PC-9 (cell line): ENCODE measurements at places on chromosomes 2 and 18.

GRCh38 chr2:35997488-35997887, 358.1 kb upstream of the CRIM1 start:
- no peak for DNase-seq

DNA sequence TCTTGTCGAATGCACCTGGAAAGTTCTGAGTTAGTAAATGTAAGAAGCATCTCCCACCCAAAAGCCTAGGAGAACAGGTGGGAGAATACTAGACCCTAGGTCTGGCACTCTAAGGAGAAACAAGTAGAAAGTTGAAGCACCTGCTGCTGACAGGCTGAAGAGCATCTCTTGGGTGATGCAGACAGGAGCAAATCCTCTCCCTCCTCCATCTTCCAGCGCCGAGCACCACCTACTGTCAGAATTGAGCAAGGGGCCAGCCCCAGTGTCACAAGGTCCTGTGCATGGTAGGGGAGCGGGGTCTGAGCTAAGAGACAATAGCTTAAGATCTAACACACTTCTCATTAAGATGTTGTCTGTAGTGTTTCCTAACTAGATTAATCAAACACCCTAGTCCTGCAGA, 52.9 kb downstream of the HK2 start:
- DNase-seq = no peak

DNA sequence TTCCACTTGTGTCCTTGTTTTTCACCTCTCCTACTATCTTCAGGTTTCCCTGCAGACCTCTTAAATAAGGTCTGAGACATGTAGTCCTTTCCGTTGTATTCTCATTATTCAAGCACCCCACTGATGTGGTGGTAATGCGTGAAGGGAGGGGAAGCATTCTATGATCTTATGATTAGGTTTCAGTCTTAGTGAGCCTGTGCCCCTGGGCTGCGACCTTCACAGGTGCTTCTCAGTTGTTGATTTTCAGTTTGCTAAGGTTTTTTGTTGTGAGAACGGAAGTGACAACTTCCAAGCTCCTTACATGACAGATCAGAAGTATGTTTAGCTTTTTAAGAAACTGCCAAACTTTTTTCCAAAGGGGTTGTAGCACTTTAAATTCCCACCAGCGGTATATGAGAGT, 41.3 kb downstream of the VPS54 start:
- no peak for DNase-seq

GRCh38 chr2:144515696-144516410, 4.1 kb downstream of the ZEB2 start:
- DNase-seq = no peak

DNA sequence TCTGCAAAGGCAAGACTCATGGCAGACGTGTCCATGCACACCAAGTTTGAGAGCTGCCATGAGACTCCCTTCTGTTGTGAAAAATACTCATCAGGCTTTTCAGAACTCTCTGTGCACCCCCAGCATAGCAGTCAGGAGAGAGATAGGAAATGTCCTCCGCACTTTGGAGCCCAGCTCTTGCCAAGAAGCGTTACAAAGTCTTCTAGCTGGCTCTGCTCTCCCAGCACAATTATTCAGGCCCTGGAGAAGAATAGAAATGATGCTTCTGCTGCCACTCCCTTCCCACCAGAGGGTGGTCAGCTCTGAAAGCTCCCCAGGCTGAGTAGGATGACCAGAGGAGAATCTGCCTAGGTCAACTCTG, 594.4 kb upstream of the ID2 start:
- no peak for DNase-seq

GRCh38 chr2:98912221-98912851, 23.7 kb downstream of the CRACDL start:
- peak; percentile 59 for DNase-seq

GRCh38 chr2:17830053-17831034, 14.1 kb downstream of the MSGN1 start:
- DNase-seq = peak; percentile 56

DNA sequence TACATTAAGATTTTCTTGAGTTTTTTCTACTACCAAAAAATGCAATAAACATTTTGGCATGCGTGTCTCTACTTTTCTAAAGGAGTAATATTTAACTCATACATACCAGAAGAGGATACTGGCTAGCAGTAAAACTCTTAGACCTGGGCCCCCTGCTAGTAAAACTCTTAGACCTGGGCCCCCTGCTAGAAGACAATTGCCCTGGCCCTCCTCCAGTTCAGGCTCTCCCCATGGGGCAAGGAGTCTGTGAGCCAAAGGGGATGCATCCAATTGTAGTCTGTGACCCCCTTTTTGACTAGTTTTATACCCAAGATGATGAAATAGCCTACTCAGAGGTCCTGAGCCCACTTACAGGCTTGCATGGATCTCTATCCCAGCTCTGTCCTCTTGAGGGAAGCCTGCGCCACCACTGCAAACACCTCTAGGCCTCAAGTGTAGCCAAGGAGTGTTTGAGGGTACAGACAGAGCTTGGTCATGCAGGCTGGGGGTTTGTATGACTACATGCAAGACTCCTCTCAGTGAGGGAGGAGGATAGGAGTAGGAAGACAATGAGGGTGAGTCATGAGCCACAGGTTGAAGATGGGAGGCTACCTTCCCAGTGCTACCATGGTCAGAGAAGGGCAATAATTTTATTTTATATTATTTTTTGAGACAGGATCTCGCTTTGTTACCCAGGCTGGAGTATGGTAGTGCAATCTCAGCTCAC, 45.2 kb upstream of the PGAP1 start:
- no peak for DNase-seq

GRCh38 chr2:73716543-73717250, 20.4 kb downstream of the TPRKB start:
- DNase-seq = no peak

DNA sequence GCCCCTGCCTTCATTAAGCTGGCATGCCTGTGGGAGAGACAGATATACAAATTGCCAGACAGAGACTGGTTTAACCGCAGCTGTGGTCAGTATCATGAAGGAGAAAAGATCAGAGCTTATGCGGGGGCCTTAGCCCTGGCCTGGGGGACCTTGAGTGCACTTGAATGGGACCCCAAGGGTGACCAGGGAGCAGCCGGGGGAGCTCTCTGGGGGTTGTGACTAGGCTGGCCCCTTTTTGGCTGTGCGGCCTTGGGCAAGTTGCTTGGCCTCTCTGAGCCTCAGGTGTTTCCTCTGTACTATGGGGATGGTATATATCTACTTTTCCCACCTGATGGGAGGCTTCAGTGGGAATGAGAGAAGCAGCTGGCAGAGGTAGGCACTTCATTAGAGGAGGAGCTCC, 35.7 kb downstream of the INHBB start:
- DNase-seq = no peak

GRCh38 chr2:187627153-187627552, 72.9 kb upstream of the TFPI start:
- DNase-seq = no peak

DNA sequence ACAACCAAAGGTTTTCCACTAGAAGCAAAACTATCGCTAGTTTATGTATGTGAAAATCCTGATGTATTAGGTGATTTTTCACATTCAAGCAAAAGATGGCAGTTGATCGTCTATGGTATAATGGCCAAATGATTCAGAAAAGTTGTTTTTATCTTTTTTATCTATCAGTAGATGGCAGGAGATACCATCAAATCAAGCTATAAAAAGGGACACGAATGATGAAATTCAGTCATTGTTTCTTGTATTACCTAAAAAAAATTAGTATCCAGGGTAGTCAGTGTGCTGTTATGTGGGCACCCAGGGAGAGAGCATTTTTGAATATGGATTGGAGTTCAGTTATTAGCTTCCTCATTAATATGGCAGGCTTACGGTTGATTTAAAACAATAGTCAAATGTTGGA, 22.9 kb upstream of the CAVIN2 start:
- DNase-seq = no peak

- no peak for DNase-seq
Measured at GRCh38 chr2:227500301-227500630, 28.3 kb downstream of the AGFG1 start.
